ENCODE measurements at places on chromosomes 3 and 15.

- DNase-seq = no peak
Measured at GRCh38 chr15:40040770-40041169, 1.8 kb upstream of the SRP14 start.

DNA sequence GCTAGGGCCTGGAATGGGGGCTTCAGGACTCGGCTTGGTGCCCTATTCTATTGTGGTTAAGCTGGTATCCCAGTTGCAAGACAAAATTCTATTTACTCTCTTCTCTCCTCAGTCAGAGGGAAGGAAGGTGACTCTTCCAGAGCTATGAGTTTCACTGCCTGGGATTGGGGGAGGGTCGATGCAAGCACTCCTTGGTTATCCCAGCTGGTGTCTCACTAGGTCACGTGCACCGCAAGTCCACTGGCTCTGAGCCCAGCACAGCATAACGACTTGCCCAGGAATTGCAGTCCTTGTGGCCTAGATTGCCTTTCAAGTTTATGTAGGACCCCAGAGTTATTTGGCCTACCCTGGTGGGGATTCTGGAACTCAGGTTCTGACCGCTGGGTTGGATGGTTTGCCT is 958.8 kb downstream of the IGSF11 start:
- DNase-seq = no peak

DNA sequence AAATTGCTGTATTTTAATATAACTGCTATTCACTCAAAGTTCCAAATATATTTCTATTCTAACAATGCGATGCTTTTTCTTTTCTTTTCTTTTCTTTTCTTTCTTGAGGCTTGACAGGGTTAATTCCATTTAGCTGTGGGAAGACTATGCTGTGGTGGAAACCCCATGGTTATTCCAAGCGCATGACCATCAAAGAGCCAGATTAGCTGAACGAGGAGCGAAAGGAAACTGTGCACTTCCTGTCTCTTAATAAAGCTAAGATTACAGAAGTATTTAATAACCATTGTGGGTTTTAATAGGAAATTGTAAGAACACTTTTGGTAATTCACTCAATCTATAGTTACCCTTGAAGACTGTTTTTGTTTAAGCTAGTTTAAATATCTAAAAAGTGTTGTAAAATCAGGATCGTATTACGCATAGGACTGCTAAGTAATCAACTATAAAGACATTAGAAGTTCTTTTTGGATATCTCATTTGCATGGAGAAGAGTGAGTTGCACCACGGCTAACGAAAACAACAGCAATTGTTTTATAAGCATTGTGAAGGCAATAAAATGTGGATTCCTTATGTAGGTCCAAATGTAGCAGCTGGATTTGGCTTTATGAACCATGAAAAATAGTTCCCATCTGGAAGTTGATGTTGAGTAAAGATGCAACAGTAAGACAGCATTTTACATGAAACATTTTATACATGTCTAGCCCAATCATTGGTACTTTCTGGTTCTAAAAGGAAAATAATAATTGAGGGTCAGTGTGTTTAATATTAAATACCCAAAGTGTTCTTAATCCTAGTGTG is 105.4 kb downstream of the ZIC1 start:
- DNase-seq = no peak

GRCh38 chr3:13600950-13601691 is 52.2 kb downstream of the FBLN2 start:
- no peak for DNase-seq

GRCh38 chr3:128967748-128968355 is 26.0 kb downstream of the CFAP92 start:
- no peak for DNase-seq

- no peak for DNase-seq
Measured at GRCh38 chr15:94061041-94061440, 170.3 kb upstream of the MCTP2 start.

DNA sequence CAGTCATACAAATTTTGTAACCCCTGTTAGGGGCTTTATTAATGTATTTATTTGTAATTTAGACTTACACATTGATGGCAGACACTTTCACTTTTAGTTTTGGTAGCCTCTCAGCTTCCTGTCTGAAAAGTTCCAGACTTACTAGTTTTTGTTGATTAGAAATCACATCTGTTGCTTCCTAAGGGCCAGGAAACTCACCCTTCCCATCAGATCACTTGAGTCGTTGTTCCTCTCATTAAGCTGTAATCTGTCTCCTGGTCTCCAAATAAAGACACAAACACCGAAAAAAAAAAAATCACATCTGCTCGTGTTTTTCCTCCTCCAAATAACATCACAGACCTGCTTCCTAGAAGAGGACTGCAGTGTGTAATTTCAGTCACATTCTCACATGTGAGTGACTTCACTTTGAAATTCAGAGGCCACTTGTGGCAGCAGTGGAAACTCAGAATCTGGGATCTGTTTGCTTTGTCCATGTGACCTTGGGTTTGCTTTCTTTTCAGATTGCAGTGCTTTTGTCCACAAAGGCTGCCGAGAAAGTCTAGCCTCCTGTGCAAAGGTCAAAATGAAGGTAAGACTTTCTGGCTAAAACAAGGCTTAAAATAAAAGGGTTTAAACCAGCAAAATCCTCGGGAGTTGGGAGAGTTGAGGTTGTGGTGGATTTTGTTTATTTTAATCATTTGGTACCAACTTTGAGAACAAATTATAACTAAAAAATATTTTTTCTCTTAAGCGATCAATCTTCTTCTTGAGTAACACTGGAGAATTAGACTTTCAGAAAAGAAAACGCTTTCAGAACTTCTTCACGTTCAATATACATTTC is 87.0 kb downstream of the KLHL25 start:
- no peak for DNase-seq

GRCh38 chr3:72970942-72971341 is 25.7 kb upstream of the PPP4R2 start:
- DNase-seq = no peak

DNA sequence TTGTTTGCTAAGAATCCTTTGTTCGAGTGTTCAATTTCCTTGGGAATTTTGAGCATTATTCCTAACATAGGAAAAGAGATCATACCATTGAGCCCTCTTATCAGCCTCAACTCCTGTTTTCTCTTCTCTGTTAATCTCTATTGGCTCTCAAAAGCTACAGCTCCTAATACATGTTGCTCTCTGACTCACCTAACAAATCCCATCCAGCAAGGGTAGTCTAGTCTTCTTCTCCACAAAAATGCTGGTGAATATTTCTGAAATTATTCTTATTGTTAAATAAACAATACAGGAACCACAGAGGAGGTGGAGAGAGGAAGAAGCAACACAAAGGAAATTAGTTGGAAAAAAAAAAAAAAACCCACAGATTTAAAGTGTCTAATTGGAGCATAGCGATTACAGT is 325.8 kb upstream of the NAALADL2 start:
- DNase-seq = no peak

GRCh38 chr15:35925275-35926006 is 379.5 kb upstream of the DPH6 start:
- DNase-seq = no peak

- DNase-seq = no peak
Measured at GRCh38 chr15:40925495-40925862, 3.7 kb upstream of the DLL4 start.

DNA sequence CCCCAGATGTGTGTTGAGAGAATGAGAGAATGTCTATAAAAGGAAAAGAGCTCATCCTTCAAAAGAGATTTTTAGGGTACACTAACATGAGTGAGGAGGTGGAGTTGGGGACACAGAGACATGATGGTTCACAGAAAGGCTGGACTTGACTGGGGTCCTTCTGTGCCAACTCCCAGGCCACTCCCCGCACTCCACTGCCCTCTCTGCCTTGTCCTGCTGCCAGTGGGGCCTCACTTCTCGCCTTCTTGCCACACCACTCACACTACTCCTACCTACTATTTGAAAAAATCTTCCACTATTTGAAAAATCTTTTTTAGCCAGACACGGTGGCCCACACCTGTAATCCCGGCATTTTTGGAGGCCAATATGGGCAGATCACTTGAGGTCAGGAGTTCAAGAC is 298.1 kb downstream of the EPHB1 start:
- DNase-seq = no peak

DNA sequence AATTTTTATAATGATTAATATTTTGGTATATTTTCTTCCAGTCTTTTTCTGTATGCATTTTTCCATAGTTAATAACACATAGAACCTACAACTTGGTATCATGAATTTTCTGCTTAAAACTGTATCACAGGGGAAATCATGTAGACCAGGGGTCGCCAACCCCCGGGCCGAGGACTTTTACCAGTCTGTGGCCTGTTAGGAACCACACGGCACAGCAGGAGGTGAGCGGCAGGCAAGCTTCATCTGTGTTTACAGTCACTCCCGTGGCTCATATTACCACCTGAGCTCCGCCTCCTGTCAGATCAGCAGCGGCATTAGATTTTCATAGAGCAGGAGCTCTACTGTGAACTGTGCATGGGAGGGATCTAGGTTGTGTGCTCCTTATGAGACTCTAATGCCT is 54.7 kb downstream of the RPL22L1 start:
- no peak for DNase-seq

DNA sequence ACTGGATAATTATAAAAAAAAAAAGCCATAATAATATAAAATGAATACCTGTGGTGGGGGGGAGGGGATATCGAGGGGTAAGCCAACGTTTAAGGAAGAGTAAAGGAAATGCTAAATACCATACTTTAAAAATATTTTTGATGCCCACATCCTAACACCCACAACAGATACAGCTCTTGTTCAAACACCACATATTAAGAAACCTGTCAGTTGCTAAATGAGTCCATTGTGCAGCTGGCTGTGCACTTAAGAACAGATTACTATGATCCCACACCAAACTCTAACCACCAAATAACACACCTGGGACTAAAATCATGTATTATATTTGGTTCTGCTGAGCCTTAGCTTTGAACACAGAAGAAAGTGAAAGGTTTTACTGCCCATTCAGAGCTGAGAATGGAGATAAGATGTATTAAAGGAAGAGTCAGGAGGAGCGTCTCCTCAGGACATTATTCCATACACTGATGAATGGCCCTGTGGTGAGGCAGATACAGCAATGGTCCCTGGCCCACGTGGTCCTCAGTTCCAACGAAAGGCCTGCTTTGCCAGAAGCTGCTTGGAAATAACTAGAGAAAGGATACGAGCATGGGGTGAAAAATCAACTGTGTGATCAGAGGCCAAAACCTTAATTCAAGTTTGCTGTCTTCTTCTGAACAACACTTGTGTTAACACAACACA is 515.4 kb downstream of the FOXP1 start:
- DNase-seq = no peak

- no peak for DNase-seq
Measured at GRCh38 chr3:14660942-14661341, 9.4 kb downstream of the CCDC174 start.

GRCh38 chr3:110327870-110328269 is 743.7 kb upstream of the NECTIN3 start:
- no peak for DNase-seq

DNA sequence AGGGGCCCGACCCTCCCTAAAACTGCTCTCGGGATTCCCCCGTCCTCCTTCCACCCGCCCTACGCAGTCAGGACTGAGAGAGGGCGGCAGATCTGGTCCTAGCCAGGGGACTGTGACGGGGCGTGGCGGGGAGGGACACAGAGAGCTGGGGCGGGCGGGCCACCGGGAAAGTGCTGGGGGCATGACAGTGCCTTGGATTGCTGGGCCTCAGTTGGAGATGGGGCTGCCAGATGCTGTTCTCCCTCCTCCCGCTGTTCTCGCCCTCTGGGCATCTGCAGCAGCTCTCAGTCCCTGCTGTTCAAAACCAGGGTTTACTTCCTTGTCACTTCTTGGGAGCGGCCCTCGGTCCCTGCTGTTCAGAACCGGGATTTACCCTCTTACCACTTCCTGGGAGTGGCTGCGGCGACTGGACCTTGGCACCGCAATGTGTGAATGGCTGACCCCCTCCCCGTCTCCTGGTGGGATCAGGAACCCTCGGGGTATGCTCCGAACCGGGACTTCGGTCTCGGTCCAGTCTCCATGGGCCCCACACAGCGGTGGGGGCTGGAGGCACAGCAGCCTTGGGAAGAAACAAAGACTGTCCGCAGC is 1.8 kb upstream of the RPP25 start:
- no peak for DNase-seq
